ENCODE measurements at places on chromosomes 5 and 9. TPM values are rescaled to one million over a fixed set of nuclear protein-coding genes. Genes with fewer than 3 reads are reported as not detected.
A peak's percentile ranks its signal among the peaks of the same experiment; 100 is the strongest.

GRCh38 chr5:13987843-13988464 is 43.5 kb upstream of the DNAH5 start:
- DNase-seq: peak; percentile 80

- DNase-seq: no peak
Observed at GRCh38 chr5:110268283-110268682, 458.2 kb downstream of the TMEM232 start.

- DNase-seq: peak; percentile 31
Observed at GRCh38 chr5:42015681-42016080, 90.6 kb downstream of the FBXO4 start.

DNA sequence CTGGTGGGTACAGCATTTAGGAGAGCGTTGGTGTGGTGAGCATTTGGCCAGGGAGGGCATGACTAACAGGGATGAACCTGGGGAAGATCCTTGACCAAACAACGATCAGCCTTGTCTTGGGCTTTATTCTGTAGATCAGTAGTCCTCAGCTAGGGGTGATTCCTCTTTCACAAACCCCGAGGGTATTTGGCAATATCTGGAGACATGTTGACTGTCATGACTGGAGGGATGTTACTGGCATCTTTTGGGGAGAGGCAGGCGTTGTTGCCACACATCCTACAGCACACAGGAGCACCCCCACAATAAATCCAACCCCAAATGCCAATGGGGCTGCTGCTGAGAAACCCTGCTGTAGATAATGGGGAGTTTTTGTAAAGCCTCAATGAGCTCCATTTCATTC is 43.9 kb downstream of the OSTF1 start:
- no peak for DNase-seq

DNA sequence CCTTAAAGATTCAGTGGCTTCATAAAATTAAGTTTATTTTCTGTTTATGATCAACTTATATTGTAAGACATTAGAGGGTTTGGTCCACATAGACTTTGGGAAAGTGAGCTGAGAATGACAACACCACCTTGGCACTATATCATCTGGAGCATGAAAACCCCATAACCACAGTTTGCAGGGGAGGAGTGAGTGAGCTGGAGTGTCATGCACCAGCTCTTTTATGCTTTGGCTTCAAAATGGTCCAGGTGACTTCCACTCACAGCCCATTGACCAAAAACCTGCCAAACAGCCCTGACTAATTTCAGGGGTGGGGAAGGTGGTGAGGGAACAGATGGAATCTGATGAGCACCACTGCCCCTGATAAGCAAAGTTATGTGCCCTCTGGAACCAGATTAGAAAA is 295.8 kb downstream of the DMRTA1 start:
- DNase-seq: no peak

DNA sequence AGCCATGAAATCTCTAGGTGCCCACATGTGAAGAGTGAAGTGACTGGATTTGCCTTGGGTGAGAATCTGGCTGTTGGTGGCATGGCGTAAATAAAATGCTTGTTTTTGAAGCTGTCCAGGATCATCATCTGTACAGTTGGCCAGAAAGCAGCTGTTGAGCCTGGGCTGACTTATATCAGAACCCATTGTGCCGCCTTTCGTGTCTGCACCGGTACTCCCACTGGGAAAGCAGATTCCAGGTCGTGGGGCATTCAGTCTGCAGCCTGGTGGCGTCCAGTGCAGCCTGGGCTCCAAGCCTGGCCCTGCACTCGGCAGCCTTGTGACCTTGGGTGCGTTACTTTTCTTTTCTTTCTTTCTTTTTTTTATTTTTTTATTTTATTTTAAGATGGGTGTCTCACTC is 27.8 kb downstream of the PRRC2B start:
- no peak for DNase-seq

- no peak for DNase-seq
Observed at GRCh38 chr9:136160995-136161610, 42.4 kb upstream of the TMEM250 start.

DNA sequence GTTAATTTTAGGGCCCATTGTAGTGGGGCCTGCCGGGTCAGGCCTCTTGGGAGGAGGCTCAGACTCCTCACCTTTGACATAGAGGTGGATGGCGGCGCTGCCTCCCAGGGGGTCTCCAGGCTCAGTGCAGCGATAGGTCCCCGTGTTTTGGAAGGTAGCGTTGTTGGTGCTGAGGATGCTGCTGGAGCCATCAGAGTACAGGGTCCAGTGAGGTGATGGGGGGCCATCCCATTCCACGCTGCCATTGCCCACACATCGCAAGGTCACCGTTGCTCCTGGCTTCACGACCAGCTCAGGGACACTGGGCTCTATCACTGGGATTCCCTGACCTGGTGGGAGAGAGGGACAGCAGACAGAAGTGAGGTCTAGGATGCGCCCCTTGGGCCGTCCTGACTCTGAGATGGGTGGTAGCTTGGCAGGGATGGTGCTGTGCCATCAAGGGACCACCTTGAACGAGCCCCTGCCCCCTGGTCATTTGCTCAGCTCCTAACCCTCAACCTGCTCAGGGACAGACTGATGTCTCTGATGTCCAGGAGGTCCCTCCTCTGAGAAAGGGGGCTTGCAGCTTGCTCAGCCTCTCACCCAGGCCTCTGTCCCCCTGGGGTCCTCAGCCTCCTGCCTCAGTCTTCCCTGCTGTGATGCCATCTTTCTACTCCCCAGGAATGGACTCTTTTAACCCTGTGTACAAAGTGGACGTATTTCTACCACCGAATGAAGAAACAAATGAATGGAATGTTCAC is 5.5 kb downstream of the CSF1R start:
- no peak for DNase-seq

DNA sequence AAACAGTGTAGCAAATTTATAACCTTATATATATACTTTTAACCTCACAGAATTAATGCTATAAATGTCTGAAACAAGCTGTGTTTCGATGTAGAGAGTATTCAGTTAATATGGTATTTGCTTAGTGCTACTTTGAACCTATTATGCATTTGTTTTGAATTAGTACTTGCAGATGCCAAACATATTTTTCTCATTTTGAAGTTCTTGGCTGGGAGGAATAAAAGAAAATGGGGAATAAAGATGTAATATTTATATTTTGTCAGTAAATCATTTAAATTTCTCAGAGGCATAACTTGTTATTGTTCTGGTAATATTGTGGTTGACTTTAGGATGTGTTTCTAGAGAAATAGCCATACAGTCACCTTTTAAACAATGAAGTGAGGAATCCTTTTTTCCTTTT is 175.9 kb upstream of the IZUMO3 start:
- DNase-seq: no peak

- DNase-seq: no peak
Observed at GRCh38 chr5:76386360-76386759, 16.7 kb upstream of the IQGAP2 start.

Gene BSPRY
- not detected for total RNA-seq

Gene PDZD2
- total RNA-seq: under 0.01 TPM

Gene UGT3A2
- total RNA-seq: not detected

Gene SGCD
- total RNA-seq: 11.7 TPM

Gene PCDHB4
- 0.65 TPM for total RNA-seq

Gene TEX53
- total RNA-seq: not detected
